Chondrocyte (in vitro differentiated cells): ENCODE measurements at places on chromosomes 12 and 14. TPM values are rescaled to one million over a fixed set of nuclear protein-coding genes. Genes with fewer than 3 reads are reported as not detected.
A peak's percentile ranks its signal among the peaks of the same experiment; 100 is the strongest.

DNA sequence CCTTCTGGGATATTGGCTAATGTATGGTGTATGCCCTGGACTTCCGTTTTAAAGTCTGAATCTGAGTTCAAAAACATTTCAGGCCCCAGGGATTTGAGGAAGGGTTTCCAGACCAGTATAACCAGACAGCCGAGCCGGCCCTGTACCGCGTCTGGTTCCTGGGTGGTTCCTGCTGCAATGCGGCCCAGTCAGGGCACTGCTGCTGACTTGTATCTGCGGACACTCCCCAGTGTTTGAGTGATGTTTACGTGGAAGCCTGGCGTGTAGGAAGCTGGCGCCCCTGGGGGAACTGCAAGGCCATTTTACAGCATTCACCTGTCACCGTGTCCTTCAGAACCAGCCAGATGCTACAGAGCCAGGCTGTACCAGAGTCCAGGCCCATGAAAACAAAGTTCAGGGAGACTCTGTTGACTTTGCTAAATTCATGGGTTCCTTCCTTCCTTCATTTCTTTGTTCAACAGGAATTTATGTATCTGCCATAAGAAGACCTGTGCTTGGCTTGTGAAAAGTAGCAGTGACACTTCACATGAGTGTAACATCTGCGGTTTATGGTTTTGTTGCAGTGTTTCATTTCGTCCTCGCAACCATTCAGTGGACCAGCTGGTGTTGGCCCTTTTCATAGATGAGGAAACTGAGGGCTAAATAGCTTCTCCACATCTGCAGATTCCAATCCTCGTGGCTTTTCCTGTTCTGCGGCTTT lies 16.8 kb downstream of the EML1 start:
- no peak for DNase-seq

Gene TMEM253
- total RNA-seq, result 1.1 to 1.6 TPM (median 1.2 TPM) in 3 replicates

GRCh38 chr14:53953828-53954550 lies 2.6 kb downstream of the BMP4 start:
- no peak for DNase-seq

Gene TPPP2
- total RNA-seq, result not detected in 3 replicates

DNA sequence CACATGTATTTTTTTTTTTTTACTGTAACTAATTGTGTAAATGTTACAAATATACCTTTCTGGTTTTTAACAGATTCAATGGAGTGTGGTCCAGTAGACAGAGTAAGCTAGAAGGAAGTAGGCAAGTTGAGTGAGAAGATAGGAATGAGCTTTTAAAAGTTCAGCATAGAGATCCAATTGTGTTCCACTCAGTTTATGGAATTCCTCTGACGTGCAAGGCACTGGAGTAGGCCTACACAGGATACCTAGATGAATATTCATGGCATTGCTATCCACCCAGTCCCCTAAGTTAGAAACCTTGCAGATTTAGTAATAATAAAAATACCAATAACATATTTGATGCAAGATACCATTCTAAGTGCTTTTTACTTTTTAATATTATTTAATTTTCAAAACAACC lies 225.6 kb upstream of the ARID2 start:
- no peak for DNase-seq

DNA sequence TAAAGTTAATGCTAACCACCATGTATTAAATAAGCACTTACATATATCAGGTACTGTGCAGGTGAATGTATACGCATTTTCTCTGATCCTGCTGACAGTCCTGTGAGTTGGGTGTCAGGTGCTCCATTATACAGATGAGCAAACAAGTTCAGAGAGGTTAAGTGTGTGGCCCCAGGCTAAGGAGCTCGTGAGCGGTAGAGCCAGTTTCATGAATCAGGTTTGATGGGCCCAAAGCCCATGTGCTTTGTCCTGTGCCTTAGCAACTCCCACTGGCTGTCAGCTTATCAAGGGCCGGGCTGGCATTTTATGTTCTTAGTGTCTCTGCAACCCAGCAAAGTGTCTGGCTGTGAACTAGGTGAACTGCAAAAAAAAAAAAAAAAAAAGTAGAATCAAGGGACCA lies 701.2 kb upstream of the TBX3 start:
- no peak for DNase-seq

Gene CLEC12A
- total RNA-seq, result not detected in 3 replicates

DNA sequence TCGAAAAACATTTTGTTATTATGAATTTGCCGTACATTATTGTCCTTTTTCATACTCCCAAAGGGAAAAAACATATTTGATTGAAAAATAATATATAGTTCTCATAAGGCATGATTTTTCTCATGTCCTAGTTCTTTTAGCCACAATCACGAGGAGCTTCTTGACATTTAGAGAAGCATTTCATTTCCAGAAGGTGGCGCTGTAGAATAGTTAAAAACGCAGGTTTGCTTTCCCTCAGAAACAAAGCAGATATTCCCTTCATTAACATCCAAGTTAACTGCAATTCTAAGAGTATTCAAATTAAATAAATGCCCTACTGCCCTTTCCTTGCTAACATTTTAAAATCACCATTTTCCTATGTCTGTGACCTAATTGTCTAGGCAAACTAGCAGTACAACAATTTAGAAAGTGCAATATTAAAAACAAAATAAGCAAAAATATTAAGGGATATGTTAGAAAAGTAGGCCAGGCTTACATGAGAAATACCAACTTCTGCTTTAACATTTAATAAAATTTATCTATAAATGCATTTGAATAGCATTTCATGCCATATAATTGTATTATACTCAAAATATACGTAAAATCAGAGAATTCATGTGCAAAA lies 10.9 kb upstream of the PIK3C2G start:
- no peak for DNase-seq

Gene HPD
- not detected in 3 replicates for total RNA-seq

Gene RD3L
- total RNA-seq, result not detected in 3 replicates

Gene POTEM
- not detected in 3 replicates for total RNA-seq

- peak; percentile 47 for DNase-seq
Measured at GRCh38 chr14:76771437-76771980, 10.2 kb downstream of the VASH1 start.

Gene ITGB7
- total RNA-seq, result 0.37 to 0.46 TPM in 2 of 3 replicates, not detected in the other

Gene VDR
- total RNA-seq, result 4.4 to 4.8 TPM (median 4.6 TPM) in 3 replicates

- no peak for DNase-seq
Measured at GRCh38 chr14:66369157-66369697, 116.9 kb upstream of the CCDC196 start.

DNA sequence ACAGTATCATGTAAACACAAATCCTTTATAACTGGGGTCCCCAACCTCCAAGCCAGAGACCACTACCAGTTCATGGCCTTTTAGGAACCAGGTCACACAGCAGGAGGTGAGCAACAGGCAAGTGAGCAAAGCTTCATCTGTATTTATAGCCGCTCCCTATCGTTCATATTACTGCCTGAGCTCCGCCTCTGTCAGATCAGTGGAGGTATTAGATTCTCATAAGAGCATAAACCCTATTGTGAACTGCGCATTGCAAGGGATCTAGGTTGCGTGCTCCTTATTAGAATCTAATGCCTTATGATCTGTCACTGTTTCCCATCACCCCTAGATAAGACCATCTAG lies 49.9 kb downstream of the LRP6 start:
- DNase-seq, result no peak

DNA sequence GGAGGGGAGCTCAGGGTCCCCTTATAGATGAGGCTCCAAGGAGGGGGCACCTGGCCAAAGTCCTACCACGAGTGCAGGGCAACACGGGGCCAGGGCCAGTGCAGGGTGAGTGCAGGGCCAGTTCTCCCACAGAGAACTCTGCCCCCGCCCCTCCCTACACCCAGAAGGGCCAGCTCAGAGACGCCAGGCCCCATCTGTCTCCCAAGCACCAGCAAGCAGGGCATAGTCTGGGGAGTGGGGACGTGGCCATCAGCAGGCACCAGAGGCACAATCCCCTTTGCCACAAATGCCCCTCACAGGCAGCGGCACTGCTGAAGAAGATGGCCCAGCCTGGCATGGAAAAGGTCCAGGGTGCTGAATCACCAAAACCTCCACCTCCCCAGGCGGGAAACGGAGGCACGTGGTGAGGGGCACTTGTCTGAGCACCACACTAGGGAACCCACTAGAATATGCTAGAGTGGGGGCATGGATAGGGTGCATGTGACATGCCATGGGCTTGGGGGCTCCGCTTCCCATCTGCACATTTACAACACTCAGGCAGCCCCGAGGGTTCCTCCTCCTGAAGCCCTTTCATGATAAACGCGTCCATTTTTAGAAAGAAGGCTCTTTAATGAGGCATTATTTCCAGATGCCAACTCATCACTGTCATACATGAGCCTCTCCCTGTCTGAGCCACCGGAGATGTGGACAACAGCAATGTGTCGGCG lies 17.8 kb downstream of the CCDC85C start:
- no peak for DNase-seq

DNA sequence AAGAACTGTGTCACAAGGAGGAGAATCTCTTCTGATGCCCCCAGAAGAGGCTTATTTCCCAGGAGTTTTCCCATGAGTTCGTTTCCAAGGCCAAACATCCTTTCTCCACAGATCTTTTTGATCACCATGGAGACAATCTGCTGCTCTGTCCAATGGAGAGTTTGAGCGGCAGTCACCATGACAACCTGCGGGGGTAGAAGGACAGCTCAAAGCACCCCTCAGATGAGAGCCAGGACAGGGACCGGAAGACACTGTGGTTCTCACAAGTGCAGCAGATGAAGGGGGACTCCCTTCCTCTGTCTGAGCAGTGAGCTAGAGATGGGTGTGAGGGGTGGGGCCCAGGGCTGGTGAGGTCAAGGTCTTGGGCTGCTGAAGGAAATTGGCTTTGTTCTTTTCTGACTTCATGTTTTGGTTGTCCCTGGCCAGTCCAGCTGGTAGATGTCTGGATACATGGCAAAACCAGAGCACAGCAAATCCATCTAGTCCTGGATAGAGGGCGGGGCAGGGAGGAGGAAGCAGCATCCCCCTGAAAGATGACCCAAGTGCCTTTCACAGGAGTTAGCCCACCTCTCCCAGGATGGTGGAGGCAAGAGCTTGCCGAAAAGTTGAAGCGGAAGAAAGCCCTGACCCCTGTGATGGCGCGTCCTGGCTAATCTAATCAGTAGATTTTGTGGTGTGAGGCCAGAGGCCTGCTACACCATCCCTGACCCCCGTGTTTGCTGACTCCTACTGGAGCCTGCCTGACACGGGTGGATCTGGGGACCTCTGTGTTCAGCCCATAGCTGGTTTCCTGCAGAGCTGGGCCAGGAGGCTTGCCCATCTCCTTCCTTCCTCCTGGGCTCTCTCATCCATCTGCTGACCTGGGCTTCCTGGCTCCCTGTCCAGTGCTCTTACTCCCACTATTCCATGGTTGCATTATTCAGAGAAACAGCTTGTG lies 24.4 kb downstream of the DHRS2 start:
- DNase-seq, result no peak

DNA sequence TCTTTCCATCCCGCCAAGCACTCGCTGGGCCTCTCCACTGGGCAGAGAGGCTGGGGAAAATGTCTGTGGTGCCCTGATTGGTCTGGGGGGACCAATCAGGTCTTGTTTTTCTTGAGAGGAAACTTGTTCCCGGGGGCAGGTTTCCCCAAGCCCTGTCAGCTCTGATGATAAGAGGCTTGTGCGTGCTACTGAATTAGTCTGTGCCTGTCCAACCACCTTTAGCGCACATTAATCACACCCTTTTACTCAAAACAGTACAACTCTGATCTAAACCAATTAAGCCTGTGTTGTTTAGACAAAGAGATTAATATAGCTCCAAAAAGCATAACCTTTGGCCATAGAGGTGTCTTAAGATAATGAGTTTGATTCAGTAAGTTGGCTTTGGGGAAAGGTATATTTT lies 580.4 kb downstream of the VRK1 start:
- DNase-seq, result no peak

Gene OASL
- not detected in 3 replicates for total RNA-seq

Gene FLRT2
- 170 to 241 TPM (median 227 TPM) in 3 replicates for total RNA-seq

Gene CIROP
- not detected in 3 replicates for total RNA-seq

GRCh38 chr12:6279631-6280030 lies 30.9 kb upstream of the PLEKHG6 start:
- DNase-seq, result peak; percentile 41

- DNase-seq, result no peak
Measured at GRCh38 chr12:86675197-86675596, 419.0 kb upstream of the MGAT4C start.

DNA sequence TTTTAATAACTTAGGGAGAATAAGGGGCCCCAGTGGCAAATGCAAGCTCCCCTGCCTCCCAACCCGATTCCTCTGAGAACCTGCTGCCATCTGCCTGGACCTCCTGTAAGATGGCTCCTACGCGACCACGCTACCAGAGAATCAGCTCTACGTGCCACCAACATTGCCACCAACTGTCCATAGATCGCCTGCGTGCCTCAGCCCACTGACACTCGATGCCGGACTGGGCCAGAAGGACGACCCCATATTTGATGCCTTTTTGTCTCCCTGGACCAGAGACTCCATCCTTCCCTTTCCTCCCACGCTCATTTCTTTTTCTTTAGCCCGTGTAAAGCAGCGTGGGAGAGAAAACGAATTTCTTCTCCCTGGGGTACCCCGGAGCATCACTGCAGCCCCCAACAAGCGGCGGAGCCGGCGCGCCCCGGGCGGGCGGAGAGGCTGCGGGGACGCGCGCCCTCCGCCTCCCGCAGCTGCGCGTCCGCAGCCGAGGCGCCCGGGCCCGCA lies 565 bp upstream of the KLHL42 start:
- no peak for DNase-seq

- DNase-seq, result no peak
Measured at GRCh38 chr12:105451211-105451610, 120.7 kb downstream of the C12orf75 start.

Gene ESPL1
- 4.0 to 5.5 TPM (median 4.8 TPM) in 3 replicates for total RNA-seq

- DNase-seq, result no peak
Measured at GRCh38 chr14:91778217-91778616, 46.3 kb upstream of the CATSPERB start.

DNA sequence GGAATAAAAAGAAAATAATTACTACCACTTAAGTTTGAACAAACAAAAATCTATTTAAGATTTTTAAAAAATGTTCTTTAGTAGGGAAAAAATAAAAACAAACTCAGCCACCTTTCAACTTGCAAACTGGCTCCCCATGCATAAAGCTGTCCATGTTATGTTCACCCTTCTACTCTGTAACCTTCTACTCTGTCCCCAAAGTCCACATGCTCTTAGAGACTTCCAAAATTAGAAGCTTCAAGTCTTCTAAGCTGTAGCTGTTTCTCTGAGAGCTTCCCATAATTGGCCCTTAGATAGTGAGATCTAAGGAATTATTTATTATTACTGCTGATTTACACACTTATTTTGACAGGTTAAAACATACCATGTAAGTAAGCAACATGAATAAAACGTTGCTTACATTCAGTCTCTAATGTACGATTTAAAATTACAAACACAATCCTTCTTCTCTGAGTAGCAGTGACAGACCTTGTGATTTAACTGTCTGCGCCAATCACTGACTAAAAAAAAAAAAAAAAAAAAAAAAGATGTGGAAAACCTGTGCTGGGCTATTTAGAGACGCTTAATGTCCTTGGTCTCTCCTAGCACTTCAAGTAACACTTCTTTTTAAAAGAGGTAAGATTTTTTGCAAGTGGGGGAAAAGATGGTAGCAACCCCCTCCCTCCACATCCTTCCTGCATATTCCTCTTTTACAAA lies 28.3 kb upstream of the GRIP1 start:
- DNase-seq, result no peak

GRCh38 chr14:80212023-80212397 lies 706 bp upstream of the DIO2 start:
- DNase-seq, result no peak
